HS-5 (cell line): ENCODE measurements at places on chromosomes 2 and 18.
A peak's percentile ranks its signal among the peaks of the same experiment; 100 is the strongest.

GRCh38 chr18:7236933-7237332 lies 6.0 kb downstream of the LRRC30 start:
- no peak for DNase-seq

GRCh38 chr2:207884127-207884526 lies 114.4 kb upstream of the FZD5 start:
- DNase-seq: no peak

DNA sequence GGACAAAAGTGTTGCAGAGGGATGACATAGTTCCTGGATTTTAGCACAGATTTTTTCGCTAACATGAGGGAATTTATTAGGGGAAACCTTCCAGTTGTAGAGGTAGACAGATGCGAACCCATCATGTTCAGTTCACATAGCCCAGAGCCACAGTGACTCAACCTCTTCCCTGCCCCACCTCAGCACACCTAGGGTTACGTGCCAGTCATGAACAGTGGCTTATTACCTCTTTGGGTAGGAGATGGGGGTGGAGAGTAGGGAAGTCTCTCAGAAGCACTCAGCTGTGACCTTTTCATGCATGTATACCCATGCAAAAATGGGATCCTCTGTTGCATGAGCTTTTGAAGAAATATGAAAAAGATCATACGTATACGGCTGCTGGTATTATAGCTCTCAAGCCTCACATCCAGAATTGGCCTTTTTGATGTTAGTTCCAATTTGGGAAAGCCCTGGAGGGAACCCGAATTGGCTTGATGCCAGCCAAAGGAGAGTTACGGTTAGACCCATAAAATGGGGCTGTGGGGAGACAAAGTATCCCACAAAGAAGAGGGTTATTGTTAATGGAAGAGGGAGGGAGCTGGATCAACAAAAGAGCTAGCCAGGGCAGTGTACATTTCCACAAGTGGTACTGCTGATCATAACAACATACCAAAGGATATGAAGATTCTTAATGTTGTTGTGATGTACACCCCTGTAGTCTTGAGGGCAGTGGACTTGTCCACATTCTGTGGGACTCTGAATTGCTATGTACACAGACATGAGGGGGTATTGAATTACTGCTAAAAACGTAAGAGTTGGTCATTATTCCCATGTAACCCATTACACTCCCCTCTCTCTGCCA lies 4.9 kb downstream of the TANC1 start:
- DNase-seq: no peak

DNA sequence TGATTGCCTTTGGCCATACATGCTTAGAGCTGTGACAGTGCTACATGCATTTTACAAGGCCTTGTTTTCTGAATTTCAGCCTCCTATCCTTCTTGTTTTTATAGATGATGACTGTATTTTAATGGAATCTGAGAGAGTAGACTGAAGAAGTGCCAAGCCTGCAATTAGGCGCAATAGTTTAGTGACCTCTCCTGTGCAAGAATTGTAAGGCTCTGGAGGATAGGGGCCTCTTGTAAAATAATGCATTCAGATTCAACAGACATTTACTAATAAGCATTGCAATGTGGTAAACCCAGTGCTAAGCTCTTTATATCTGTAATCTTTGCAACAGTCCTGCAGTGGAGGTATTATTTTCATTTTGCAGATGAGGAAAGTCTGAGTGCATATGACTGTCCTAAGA lies 105.5 kb downstream of the TDRD15 start:
- no peak for DNase-seq

DNA sequence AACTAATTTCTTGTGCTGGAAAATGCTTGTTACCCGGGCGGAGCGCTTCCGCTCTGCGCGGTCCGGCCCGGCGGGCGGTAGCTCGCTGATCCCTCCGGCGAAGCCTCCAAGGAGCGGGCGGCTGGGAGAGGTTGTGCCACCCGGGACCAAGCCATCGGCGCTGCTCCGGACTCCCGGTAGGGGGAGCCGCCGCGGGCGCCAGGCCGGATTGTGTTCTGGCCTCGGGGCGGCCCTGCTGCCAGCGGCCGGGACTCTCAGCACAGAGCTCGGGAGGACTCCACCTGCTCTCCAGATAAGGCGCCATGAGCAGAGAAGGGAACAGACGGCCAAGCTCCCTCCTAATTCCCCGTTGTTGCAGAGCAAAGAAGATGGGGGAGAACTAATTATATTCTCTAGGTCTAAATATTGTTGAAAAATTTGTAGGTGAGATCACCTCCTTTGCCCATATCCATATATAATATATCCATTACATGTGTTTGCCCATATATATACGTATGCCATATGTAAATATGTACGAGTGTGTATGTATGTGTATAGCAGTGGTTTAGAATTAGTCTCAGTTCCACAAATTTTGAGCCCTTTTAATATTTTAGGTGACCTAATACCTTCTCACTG lies 13.8 kb upstream of the SATB2 start:
- DNase-seq: no peak

- no peak for DNase-seq
Measured at GRCh38 chr18:77784759-77785379, 535.2 kb downstream of the GALR1 start.

- DNase-seq: no peak
Measured at GRCh38 chr2:20136149-20136548, 84.7 kb upstream of the LAPTM4A start.

DNA sequence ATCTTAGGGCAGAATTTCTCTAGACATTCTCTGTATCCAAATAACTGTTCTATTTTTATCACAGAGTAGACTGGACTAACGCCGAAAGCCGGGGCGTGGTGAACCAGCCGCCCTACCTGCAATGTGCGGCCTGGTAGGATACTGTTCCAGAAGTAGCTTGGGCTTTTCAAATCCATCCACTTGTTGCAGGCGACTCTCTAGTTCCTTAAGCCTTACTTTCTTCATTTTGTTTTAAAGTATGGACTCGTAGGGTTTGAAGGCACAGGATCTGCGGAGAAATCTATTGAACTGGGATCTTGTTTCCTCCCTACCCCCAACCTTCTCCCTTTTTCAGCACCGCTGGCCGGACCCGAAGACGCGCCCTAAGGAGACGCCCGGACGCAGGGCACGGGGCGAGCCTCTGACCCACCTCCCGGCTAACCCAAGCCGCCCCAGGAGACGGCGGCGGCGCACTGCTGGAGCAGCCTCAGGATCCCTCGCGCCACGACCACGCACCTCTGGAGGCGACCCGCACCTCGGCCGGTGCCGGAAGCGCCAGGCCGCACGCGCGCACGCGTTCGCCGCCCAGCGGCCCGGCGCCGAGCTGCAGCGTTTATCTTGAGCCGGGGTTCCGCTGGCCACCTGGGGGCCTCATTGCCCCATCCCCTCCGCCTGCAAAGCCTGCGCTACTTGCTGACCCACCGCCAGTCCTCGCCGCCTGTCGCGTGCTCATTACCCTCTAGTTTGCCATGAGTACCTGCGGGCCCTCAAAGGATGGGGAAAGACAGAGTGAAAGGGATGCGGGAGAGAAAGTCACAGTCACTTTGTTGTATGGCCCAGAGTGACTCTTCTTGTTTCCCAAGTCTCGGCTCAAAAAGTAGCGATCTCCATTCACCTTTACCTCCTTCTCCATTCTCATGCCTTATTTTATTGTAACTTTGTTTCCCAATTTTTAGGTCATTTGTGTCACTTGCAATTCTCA lies at the start of gene METTL5:
METTL5 (minus strand) TSS at position 533 of the 961 bp plus-strand sequence; CDS start at position 225, 308 bp downstream.
- peak; percentile 45 for DNase-seq

DNA sequence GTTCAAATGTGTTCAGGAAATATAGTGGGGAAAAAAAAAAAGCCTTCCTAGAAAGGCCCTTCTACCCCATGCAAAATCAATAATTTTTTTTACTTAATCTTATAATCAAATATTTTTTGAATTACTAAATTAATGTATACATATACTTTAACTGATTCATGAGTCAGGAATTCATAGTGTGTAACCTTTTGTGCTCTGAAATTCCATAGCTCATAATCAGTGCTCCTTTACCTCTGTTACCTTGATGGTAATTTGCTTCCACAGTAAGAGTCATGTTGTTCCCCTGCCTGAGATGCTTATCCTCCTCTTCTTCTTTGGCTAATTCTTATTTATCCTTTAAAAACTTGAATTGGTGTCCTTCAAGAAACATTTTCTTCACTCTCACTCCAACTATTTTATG lies 414.2 kb downstream of the THSD7B start:
- peak; percentile 47 for DNase-seq

DNA sequence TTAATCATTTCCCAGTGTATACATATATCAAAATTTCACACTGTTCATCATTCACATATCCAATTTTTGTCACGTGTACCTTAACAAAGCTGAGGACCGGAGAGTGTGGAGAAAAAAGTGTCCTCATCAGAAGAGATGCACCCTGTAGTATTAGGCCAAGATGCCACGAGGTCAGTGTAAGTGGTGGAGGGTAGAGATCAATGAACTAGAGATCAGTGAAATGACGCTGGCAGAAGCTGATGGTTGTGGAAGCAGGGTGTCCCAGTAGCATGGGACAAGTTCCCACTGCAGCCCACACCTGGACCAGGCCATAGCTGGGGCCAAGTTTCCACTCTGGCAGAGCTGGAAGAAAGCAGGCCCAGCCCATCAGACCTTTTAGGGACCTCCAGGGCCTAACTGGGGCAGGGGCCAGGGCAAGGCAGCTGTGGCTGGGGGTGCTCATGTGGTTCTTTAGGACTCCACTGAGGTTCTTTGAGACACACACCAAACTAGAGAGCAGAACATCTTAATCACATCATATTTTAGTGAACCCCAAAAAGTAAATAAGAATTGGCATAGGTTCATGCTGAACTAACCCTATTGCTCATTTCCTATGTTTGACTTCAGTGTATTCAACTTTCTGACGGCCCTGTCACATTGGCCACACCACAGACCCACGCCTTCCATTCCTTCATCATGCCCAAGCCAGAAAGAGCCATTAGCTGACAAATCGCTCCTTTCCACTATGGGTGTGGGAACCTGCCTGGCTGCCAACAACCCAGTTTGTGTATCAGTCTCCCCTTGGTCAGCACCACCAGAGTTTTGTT lies 21.6 kb upstream of the GPR55 start:
- DNase-seq: no peak

DNA sequence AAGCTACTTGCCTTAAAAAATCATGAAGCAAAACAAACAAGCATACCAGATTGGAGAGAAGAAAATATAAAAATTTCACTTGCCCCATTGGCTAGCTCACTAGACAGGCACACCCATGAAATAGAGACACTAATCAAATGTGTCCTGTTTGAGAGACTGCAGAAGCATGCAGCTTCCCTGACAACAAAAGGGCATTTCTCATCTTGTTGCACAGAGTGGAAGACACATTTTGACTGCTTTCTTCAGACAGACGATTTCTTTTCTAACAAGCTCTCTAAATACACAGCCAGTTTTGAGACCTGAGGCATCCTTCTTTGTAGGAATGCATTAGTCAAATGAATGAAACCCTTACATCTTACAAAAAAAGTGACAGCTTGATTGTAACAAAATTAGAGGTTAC lies 1558.6 kb upstream of the NXPH2 start:
- DNase-seq: no peak

DNA sequence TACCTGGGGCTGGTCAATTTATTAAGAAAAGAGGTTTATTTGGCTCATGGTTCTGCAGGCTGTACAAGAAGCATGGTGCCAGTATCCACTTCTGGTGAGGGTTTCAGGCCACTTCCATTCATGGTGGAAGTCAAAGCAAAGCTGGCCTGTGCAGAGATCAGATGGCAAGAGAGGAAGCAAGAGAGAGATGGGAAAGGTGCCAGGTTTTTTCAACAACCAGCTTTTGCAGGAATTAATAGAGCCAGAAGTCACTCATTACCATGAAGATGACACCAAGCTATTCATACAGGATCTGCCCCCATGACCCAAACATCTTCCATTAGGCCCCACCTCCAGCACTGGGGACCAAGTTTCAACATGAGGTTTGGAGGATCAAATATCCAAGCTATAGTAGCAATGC lies 56.8 kb upstream of the ST3GAL5 start:
- DNase-seq: no peak

DNA sequence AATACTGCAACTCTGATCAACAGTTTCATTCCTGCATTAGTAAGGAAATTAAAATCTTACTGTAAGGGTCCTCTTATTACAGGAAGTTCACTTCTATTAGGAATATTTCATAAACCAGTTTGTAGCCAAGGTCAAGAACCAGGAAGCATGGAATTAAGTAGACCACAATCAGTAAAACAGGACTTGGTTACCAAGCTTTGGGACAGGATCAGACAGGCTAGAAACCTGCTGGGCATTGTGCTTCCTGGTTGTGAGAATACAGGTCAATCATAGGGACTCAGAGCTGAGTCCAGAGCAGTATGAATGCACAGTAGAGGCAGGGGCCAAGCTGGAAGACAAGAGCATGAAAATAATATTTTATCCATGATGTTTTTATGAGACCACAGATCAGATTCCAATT lies 248.0 kb downstream of the IKZF2 start:
- DNase-seq: no peak

DNA sequence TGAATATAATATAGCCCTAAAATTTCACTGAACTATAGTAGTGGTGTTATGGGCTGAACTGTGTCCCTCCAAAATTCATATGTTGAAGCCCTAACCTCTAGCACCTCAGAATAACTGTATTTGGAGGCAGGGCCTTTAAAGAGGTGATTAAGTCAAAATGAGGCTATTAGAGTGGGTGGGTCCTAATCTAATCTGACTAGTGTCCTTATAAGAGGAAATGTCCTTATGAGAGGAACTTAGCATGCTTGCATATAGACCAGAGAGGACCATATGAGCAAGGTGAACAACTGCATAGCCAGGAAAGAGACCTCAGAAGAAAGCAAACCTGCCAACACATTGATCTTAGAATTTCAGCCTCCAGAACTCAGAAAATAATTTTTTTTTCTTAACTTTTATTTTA lies 238.4 kb downstream of the ZEB2 start:
- DNase-seq: no peak

- no peak for DNase-seq
Measured at GRCh38 chr2:117956036-117956796, 57.7 kb downstream of the CCDC93 start.

GRCh38 chr2:165593081-165593480 lies 123.6 kb downstream of the CSRNP3 start:
- DNase-seq: peak; percentile 14

DNA sequence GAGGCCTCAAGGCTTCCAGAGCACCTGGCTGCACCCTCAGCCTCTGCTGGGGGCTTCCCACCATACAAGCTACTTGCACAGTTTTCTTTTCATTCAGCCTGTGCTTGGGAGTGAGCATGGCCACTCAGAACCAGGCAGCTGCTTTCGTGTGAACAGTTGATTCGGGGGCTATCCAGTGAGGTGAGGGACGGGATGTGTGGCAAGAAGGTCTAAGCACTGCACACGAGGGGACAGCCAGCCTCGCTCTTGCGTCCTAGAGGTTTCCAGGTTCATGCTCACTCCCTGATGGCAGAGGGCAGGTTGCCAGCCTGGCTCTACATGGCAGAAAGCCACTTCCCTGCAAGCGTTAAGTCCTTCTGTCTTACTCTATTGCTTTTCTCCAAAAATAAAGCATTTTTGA lies 146.2 kb downstream of the MBP start:
- no peak for DNase-seq
